ENCODE measurements at places on chromosomes 1 and 21. TPM values are rescaled to one million over a fixed set of nuclear protein-coding genes. Genes with fewer than 3 reads are reported as not detected.
A peak's percentile ranks its signal among the peaks of the same experiment; 100 is the strongest.

- no peak for DNase-seq
- H3K4me1 ChIP-seq: peaks cover 1% of the 10 kb centered on the region
- H3K27ac ChIP-seq: no peak overlapping the region
- H3K36me3 ChIP-seq: no peaks in the 10 kb centered on the region
- H3K27me3 ChIP-seq: no peaks in the 10 kb centered on the region
These were observed 76.9 kb upstream of the TNFSF18 start for GRCh38 chr1:173127369-173128307.

- no peaks in the 10 kb centered on the region for H3K27me3 ChIP-seq
- peaks cover 7% of the 10 kb centered on the region for H3K36me3 ChIP-seq
- no peak for DNase-seq
- H3K27ac ChIP-seq: no peak overlapping the region
These were observed 22.7 kb downstream of the SLX9 start for GRCh38 chr21:44962403-44962966.

GRCh38 chr1:99731384-99731783 lies 35.1 kb downstream of the FRRS1 start:
- no peak overlapping the region for H3K27ac ChIP-seq
- peaks cover 15% of the 10 kb centered on the region for H3K4me1 ChIP-seq
- DNase-seq: no peak
- H3K36me3 ChIP-seq: no peaks in the 10 kb centered on the region

- DNase-seq: peak; percentile 25
- no peak overlapping the region for H3K27ac ChIP-seq
- H3K4me1 ChIP-seq: peaks cover 17% of the 10 kb centered on the region
- H3K4me3 ChIP-seq: no peak overlapping the region
- no peaks in the 10 kb centered on the region for H3K36me3 ChIP-seq
These were observed 81.2 kb upstream of the EFHD2 start for GRCh38 chr1:15328351-15329103.

GRCh38 chr1:202164271-202165037 lies 4.1 kb upstream of the PTPN7 start:
- no peaks in the 10 kb centered on the region for H3K4me1 ChIP-seq
- H3K27me3 ChIP-seq: no peaks in the 10 kb centered on the region
- H3K27ac ChIP-seq: no peak overlapping the region

GRCh38 chr1:156359973-156360372 lies 9.0 kb upstream of the RHBG start:
- no peaks in the 10 kb centered on the region for H3K4me1 ChIP-seq
- H3K27me3 ChIP-seq: peaks cover 19% of the 10 kb centered on the region
- H3K27ac ChIP-seq: no peak overlapping the region
- H3K4me3 ChIP-seq: no peak overlapping the region
- DNase-seq: no peak

DNA sequence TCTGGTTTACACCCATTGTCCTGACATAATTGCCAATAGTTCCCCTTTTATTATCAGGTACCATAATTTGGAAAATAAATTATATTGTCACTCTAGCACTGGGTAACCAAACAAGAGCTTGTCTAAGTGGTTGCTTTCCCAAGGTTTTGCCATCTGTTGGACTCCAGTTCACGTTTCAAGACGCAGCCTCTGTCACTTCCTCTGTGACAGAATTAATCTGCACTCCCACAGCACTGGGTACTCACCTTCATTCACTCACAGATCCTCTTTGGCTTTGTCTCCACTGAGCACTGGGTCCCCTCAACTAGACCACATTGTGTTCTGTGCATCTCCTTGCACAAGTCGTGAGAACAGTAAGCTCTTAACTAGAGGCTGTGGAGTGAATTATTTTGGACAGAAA lies 123.6 kb upstream of the JUN start:
- peaks cover 22% of the 10 kb centered on the region for H3K4me1 ChIP-seq
- no peaks in the 10 kb centered on the region for H3K27me3 ChIP-seq
- no peak for DNase-seq

DNA sequence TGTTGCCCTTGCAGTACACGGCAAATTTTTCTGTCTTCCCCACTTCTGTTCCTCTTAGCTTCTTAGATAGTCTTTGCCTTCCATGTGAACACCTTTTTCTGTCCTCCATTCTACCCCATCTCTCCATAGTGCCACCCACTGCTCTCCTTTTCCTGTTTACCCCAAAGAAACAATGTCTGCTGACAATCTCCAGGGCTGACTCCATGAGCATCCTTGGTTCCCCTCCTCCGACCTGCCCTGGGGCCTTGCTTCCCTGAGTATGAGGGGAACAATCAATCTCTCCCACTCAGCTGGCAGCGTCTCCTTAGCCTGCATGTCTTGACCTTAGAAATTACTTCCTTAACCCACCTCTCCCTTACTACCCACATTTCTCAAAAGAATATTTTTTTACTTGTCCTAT lies 12.3 kb upstream of the MYBPHL start:
- DNase-seq: no peak
- H3K27me3 ChIP-seq: no peaks in the 10 kb centered on the region
- H3K4me1 ChIP-seq: no peaks in the 10 kb centered on the region
- H3K36me3 ChIP-seq: no peaks in the 10 kb centered on the region
- H3K27ac ChIP-seq: peak overlapping the region; percentile 58
- no peak overlapping the region for H3K4me3 ChIP-seq

DNA sequence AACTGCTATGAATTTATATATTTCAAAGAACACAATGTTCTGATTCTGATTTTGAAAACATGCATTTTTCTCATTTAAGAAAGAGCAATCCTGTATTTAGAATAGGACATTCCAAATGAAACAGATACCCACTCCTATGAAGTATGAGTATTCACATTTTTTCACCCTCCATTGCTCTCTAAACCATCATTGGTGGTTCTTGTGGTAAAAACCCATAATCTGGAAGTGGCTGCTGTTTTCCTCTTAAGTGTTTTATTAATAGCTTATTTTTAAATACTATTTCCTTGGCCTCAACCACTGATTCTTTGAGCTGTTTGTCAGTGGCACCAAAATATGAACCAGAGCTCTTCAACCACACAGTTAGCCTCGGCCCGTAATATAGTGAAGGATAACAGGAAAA lies 60.0 kb upstream of the ADAM30 start:
- H3K4me3 ChIP-seq: no peak overlapping the region
- DNase-seq: no peak
- H3K36me3 ChIP-seq: peaks cover 10% of the 10 kb centered on the region
- H3K27me3 ChIP-seq: no peaks in the 10 kb centered on the region
- H3K27ac ChIP-seq: no peak overlapping the region
- H3K4me1 ChIP-seq: no peaks in the 10 kb centered on the region

GRCh38 chr1:73947009-73947408 lies 251.0 kb downstream of the LRRIQ3 start:
- DNase-seq: no peak
- H3K27ac ChIP-seq: no peak overlapping the region
- no peaks in the 10 kb centered on the region for H3K36me3 ChIP-seq
- H3K4me1 ChIP-seq: no peaks in the 10 kb centered on the region
- H3K4me3 ChIP-seq: no peak overlapping the region

GRCh38 chr21:29953072-29953471 lies 13.3 kb upstream of the GRIK1 start:
- H3K4me1 ChIP-seq: no peaks in the 10 kb centered on the region
- H3K27me3 ChIP-seq: no peaks in the 10 kb centered on the region
- no peak overlapping the region for H3K27ac ChIP-seq
- no peaks in the 10 kb centered on the region for H3K36me3 ChIP-seq

DNA sequence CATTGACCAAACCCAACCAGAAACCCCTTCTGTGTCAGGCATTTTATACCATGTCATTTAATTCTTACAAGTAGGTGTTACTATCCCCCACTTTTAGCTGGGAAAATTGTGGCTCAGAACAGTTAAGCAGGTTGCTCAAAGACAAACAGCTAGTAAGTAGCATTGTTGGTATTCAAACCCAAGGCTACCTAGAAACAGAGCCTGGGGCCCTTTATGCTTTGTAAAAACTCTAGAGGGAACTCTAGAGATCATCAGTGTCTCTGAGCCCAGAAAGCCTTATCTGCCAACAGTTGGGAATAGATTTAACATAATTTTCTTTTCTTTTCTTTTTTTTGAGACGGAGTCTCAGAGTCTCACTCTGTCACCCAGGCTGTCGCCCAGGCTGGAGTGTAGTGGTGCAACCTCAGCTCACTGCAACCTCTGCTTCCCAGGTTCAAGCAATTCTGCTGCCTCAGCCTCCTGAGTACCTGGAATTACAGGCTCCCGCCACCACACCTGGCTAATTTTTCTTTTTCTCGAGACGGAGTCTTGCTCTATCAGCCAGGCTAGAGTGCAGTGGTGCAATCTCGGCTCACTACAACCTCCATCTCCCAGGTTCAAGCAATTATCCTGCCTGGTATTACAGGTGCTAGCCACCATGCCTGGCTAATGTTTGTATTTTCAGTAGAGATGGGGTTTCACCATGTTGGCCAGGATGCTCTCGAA lies 48.5 kb upstream of the OSBPL9 start:
- H3K27ac ChIP-seq: peak overlapping the region; percentile 63
- no peak for DNase-seq
- H3K4me1 ChIP-seq: peaks cover 62% of the 10 kb centered on the region
- no peaks in the 10 kb centered on the region for H3K36me3 ChIP-seq
- H3K4me3 ChIP-seq: no peak overlapping the region

- no peaks in the 10 kb centered on the region for H3K36me3 ChIP-seq
- H3K4me1 ChIP-seq: peaks cover 60% of the 10 kb centered on the region
- DNase-seq: peak; percentile 64
- H3K27ac ChIP-seq: peak overlapping the region; percentile 76
- no peak overlapping the region for H3K4me3 ChIP-seq
These were observed 203.0 kb downstream of the PLPP3 start for GRCh38 chr1:56376188-56376984.

DNA sequence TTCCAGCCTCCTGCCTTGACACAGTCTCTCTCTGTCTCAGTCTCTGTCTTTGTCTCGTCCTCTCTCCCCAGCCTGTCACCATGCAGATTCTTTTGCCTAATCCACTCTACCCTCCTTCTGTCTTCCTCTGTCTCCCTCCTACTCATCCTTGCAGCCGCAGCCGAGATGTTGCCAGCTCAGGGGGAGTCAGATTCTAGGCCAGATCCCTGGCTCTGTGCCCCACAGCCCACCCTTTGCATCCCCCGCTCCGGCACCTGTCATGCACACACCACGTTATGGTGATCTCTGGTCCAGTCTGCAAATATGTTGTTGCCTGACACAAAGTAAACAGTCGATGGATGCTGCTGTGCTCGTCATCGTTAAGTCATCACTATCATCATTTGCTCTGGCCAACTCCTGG lies 35.5 kb upstream of the IGSF21 start:
- no peak overlapping the region for H3K27ac ChIP-seq
- no peaks in the 10 kb centered on the region for H3K36me3 ChIP-seq
- DNase-seq: no peak
- H3K4me3 ChIP-seq: no peak overlapping the region
- no peaks in the 10 kb centered on the region for H3K4me1 ChIP-seq
- H3K27me3 ChIP-seq: no peaks in the 10 kb centered on the region

GRCh38 chr1:173295995-173296394 lies 88.9 kb upstream of the TNFSF4 start:
- no peak for DNase-seq
- no peaks in the 10 kb centered on the region for H3K36me3 ChIP-seq
- H3K27ac ChIP-seq: no peak overlapping the region
- H3K27me3 ChIP-seq: no peaks in the 10 kb centered on the region
- no peak overlapping the region for H3K4me3 ChIP-seq

DNA sequence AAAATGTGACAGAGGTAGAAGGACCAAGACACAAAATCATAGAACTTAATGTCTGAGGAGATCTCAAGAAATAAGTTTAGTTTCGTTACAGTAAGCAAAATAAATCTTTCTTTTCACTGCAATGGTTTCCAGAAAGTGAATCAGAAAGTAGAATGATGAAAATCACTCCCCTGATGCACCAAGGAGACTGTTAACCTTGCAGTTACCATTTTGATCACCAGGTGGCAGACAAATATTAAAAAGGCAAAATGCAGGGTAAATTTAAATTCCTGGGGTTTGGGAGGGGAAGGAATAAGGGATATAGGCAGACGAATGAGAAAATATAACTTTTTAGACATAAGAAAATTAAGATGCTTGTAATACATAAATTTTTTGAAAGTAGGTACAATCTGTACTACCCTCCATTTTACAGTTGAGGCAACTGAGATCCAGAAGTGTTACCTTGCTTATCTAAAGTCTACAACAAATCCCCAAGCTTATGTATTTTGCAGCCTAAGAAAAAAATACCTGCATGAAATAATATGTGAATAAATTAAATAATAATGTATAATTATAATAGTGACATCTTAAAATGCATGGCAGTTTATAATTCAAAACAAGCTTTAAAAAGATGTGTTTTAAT lies 253.2 kb downstream of the CRB1 start:
- DNase-seq: no peak
- H3K36me3 ChIP-seq: no peaks in the 10 kb centered on the region
- H3K4me3 ChIP-seq: no peak overlapping the region
- H3K4me1 ChIP-seq: no peaks in the 10 kb centered on the region

DNA sequence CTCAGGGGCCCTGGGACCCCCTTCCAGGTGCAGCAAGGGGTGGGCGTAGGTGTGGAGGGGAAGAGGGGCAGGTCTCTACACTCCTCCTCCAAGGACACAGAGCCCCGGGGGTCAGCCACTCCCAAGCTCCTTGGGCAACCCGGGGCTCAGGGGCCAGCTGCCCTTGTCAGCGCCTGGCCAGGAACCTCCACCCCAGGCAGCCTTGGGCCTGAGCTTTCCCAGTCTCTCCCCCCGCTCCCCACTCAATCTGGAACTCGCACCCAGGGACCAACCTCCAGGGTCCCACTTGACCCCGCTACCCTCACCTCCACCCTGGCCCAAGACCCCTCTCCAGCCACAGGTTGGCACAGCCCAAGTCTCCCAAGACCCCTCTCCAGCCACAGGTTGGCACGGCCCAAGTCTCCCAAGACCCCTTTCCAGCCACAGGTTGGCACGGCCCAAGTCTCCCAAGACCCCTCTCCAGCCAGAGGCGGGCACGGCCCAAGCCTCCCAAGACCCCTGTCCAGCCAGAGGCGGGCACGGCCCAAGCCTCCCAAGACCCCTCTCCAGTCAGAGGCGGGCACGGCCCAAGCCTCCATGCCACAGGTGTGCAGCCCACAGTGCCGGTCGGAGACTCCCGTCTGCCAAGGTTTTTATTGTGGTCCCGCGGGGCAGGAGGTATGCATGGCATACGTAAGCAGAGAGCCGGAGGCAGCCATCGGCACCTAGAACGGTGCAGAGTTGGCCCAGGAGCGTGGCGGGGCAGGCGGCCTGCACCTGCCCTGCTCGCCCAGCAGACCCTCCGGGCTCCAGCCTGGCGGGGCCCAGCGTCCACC lies 3.0 kb downstream of the TNFRSF4 start:
- no peak overlapping the region for H3K27ac ChIP-seq
- H3K36me3 ChIP-seq: peaks cover 4% of the 10 kb centered on the region
- no peak for DNase-seq
- H3K4me1 ChIP-seq: peaks cover 5% of the 10 kb centered on the region
- H3K27me3 ChIP-seq: peaks cover 33% of the 10 kb centered on the region

GRCh38 chr1:179742717-179743678 lies at the start of gene FAM163A:
Gene FAM163A (plus strand): TSS chr1:179743291. CDS start chr1:179813098, 69,807 bp downstream.
- peak within 1 kb of the TSS; percentile 42 for H3K4me3 ChIP-seq
- DNase-seq: no peak
- no peaks in the 10 kb centered on the region for H3K4me1 ChIP-seq
- peaks cover 46% of the 10 kb centered on the region for H3K27me3 ChIP-seq

Gene LCE2A
- not detected for total RNA-seq

Gene PAPPA2
- 0.11 TPM for total RNA-seq

Gene INAVA
- total RNA-seq: 0.58 TPM

Gene ZYG11B
- total RNA-seq: 248 TPM

Gene AQP10
- total RNA-seq: not detected

Gene NIPAL3
- 6.1 TPM for total RNA-seq

Gene TDRD5
- not detected for total RNA-seq

Measured in gastrocnemius medialis (tissue), 4 donors.